ENCODE measurements at places on chromosomes 2 and 18.

DNA sequence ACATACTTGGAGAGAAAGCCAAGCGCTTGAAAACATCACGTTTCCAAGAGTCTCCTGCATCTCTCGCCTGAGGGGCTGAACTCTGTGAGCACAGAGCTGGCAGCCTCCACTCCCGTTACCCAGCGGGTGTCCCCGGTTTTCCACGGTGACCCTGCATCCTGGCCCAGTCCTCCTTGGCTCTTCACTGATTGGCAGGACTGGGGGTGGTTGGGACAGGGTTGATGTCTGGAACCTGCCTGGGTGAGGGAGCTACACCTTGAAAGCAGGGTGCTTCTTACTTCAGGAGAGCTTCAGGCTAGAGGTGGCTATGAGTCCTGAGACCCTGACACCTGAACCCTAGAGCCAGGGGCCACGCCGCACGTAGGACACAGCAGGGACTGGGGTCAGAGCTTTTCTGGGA is 234.1 kb downstream of the DYSF start:
- DNase-seq: no peak

DNA sequence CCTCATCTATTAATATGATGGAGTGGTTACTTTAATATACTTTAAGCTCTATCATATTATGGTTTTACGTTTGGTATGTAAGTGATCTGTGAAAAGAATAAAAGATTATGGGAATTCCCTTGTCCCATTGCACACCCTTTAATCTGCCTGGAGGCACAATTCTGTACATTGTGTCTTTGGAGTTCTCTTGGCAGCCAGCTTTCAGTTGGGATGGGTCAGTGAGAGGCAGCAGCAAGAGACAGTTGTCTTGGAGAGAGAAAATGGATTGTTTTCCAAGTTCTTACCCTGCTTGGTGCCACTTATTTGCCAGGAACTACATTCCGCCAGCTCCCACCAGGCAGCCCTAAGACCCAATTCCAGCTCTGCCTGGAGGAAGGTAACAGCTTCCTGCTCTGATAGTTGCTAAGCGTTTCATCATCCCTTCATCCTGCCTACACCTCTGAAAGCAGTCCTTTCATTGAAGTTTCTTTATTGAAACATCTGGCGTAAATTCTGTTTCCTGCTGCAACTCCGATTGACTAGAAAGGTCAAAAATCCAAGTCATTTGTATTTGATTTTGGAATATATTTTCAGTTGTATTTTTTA is 365.2 kb downstream of the AKAIN1 start:
- DNase-seq: no peak

GRCh38 chr2:45919711-45920111 is 268.2 kb downstream of the PRKCE start:
- no peak for DNase-seq

DNA sequence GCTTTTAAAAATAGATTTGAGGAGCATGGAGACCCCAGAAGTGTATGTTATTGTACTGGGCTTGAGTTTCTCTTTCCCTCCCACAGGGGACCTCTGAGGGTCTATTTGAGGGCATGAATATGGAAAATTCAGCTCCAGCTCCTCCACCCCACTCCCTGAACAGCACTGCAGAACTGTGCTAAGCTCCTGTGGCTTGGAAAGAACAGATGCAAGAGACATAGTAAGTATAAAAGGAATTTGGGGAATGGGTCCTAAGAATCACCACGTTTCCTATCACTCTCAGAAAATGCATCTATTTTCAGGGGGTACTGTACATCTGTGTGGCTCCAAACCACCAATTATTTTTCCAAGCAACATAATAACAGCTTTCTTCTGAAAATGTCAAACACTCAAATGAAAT is 416.1 kb downstream of the ZNF521 start:
- no peak for DNase-seq

DNA sequence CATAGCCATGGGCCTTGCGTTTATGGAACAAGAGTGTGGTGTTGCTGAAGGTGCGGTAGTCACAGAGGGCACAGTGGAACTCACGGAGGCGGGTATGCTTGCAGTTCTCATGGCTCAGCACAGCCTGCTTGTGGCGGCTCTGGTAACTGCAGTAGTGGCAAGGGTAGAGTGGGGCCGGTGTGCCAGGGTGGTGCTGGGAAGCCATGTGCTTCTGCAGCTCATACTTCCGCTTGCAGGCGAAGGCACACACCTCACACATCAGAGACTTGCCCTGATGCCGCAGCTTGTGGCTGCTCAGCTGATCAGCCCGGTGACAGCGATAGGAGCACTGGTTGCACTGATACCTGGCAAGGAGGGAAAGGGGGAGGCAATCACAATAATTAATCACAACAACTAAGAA is 14.7 kb downstream of the ZNF142 start:
- no peak for DNase-seq

DNA sequence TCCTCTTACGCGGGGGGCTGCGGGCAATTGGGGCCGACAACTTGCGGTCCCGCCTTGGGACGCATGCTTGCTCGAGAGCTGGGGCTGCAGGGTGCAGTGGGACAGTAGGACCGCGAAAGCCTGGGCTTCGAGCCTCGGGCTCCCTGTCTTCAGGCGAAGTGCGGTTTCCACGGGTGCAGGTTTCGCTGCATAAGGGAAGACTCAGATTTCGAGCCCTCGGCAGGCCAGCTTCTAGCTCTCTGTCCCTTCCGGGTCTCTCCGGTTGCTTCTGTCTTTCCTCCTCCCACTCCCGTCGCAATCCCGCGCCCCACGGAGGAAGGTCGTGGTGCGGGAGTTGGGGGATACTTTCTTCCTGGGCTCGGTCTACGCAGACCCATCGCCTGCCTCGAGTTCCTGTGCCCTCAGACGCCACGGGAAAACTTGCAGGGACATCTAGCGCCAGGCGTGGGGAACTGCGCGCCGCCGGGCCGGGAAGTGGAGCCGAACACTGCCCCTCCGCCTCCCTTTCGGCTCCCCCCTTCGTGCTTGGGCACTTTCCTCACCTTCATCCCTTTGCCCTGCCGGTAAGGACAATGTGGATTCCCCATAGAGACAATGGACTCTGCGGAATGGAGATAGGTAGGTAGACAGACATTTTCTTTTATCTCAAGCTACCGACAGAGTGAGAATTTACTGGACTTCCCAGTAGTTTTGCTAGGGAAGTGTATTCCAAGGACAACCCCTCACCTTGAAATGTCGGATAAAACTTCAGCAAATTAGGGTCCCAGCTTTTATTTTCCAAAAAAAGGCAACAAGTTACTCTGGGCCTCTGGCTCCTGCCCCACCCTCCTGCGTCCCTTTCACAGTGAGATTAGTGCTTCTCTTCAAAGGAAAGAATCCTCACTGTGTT is 4.2 kb upstream of the HOXD13 start:
- DNase-seq: peak; percentile 62

DNA sequence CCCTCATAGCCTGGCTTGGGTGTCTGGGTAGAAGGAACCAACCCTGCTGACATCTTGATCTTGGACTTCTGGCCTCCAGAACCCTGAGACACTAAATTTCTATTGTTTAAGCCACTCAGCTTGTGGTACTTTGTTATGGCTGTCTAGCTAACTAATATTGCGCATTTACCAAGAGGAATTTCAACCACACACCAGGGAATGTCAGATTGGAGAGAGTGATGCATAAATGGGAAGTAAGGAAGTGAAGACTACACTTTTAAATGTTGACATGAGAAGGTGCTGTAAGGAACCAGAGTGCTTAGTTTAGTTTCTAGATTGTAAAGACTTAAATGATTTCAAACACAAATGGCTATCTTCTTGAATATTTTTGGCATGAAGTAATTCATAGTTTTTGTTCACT is 98.9 kb upstream of the ITGB6 start:
- no peak for DNase-seq

GRCh38 chr18:65651192-65651591 is 99.6 kb upstream of the CDH7 start:
- no peak for DNase-seq

DNA sequence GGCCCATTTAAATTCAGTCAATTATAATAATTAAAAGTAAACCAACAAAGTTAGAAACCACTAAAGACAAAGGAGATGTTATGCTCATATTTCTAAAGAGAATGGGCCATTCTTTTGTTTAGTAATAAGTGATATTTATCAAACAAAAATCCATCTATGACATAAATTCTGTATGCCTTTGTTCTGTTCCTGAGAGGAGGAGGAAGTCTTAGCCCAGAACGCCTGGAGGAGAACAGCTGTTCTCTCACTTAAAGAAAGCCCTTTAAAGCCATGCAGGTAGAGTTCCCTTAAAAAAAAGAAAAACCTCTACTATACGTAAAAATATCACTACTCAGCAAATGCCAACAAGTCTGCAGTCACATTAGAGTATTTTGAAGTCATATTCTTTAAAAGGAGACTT is 15.5 kb downstream of the LAMA1 start:
- DNase-seq: no peak

- DNase-seq: no peak
Observed at GRCh38 chr2:73736378-73736777, 767 bp downstream of the TPRKB start.

DNA sequence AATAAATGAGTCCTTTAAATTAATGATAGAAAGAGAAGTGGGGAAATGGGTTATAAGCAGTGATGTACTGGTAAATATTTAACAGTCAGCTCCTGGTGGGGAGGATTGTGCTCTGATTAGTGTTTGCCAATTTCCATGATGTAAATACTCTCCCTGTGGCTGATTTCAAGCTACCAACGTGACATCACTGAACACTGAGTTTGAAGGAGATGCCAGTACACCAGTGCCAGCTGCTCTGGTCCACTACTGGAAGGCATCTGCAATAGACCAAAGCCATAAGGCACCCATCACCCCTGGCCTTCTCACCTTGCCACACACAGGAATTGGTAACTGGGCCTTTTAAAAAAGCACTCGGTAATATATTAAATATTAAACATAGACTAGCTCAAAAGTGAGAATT is 77.7 kb downstream of the TGOLN2 start:
- DNase-seq: no peak

DNA sequence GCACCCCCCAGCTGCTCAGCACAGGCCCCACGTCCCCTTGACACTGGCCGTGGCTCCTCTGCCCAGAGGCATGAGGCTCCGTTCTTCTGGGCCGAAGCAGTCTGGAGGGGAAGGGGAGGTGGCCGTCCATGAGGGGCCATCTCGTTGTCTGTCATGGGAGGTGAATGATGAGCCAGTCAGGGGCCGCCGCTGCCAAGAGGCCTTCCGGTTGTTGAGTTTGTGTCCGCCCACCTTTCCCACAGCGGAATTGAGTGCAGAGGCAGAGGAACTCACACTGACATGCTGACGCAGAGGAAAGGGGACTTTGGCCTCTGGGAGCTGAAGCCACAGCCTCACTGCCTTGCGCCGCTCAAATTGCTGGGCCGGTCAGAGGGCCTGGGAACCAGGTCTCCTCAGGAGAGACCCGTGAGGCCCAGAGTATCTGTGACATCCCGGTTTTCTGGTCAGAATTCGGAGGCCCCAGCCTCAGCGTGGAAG is 268.4 kb downstream of the ATAD2B start:
- no peak for DNase-seq

DNA sequence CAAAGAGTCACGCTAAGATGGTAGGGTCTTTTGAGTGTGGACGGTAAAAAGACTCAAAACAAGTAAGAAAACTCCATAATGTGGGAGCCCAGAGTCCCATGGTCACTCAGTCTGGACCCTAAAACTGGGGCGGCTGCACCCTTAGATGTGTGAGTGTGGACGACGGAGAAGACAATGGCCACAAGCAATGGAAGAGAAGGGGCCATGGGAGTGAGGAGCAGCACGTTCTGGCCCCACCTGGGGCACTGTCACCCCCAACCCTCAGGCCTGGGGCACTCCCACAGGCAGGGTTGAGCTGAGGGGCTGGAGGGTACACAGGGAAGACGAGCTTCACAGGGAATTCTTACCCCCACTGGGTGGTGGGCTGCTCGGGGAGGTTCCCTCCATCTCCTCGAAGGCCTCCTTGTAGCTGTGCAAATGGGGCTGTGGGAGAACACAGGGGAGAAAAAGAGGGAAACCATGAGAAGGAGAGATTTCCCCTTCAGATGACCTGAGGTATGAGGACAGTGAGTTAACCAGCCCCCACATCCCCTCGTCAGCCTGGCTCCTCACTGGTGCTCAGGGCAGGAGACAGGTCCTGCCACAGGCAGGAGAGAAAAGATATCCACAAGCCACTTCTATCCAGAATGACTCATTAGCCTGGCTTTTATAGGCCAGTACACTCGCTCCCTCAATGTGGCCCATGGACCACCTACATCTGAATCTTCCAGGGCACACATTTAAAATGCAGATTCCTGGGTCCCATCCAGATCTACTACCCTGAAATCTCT is 167.9 kb downstream of the TNS1 start:
- DNase-seq: no peak

- no peak for DNase-seq
Observed at GRCh38 chr18:46536215-46536874, 120.7 kb downstream of the LOXHD1 start.

DNA sequence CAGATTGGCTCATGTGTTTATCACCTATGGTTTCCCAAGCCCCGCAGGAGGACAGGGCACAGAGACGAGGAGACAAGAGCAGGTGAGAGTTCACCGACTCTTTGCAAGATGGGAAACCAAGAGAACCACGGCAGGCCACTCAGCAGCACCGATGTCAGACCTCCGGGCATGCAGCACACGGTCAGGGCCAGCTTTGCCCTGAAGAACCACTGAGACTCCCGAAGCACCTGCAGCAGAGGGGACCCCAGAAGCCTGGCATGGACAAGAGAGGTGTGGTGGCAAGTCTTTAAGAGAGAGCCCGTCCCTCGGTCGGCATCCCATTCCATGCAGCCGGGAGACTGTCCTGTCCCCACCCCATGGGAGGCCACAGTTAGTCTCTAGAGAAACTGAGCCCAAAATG is 36.6 kb upstream of the TAF1B start:
- DNase-seq: no peak

DNA sequence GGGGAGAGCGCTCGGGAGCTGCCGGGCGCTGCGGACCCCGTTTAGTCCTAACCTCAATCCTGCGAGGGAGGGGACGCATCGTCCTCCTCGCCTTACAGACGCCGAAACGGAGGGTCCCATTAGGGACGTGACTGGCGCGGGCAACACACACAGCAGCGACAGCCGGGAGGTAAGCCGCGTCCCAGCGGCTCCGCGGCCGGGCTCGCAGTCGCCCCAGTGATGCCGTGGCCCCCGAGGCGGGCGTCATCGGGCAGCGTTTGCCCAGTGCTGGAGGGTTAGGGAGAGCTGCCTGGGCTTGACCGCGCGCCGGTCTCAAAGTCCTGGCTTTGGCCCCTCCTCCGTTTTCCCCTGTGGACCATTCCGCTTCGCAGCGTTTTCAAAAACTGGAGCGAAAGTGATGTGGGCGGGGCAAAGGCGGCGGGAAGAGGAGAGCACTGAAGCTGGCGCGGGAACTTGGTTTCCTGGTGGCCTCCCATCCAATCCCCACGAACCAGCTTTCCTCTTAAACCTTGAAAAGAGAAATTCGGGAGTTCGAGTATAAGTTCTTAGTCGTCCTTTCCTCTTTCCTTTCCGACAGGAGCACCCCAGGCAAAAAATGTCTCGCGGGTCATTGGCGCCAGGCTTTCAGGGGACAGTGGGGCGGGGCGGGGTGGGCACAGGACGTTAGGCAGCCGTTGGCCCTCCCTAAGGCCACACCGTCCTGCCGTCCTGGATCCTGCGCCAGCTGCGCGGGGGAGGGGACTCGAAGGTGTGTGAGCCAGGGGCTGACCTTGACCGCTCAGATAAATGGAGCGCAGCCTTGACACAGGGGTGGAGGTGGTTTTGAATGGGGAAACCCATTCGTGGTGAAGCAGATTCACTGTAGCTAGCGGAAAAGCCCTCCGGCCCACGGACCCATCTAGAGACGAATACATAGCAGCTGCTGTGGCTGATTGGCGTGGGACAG is 821 bp downstream of the TYMS start:
- peak; percentile 79 for DNase-seq
